ENCODE measurements at places on chromosomes 1 and 21. TPM values are rescaled to one million over a fixed set of nuclear protein-coding genes. Genes with fewer than 3 reads are reported as not detected.

The REN gene
- total RNA-seq, result not detected

GRCh38 chr1:93567255-93567918, 114.2 kb downstream of the BCAR3 start:
- peak; percentile 33 for DNase-seq

DNA sequence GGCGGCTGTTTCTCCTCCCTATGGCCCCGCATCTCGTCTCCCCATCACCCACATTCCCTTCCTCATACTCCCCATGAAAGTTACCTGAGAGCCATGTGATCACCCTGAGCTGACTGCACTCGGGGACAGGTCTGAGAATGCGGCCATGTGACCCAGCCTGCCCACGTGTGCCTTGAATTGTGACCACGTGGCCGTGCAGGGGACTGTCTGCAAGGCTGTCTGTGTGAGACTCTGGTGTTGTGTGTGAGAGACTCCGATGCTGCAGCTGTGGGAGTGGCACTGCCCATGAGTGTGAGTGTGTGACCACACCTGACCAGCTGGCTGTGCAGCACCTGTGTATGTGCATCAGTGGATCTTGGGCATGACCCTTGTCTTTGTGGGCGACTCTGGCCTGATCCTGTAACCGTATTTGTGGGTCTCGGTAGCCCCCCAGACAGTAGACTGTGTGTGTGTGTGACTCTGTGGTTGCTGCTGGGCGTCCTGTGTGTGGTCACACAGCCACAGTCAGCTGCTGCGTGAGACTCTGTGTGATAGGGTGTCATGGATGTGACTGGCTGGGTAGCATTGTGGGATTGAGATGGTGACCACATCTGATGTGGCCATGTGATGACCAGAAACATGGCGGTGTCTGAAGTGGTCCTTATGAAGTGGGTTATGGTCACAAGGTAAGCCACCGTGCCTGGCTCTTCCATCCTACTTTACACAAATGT, 56.8 kb upstream of the KDM4A start:
- DNase-seq, result no peak

DNA sequence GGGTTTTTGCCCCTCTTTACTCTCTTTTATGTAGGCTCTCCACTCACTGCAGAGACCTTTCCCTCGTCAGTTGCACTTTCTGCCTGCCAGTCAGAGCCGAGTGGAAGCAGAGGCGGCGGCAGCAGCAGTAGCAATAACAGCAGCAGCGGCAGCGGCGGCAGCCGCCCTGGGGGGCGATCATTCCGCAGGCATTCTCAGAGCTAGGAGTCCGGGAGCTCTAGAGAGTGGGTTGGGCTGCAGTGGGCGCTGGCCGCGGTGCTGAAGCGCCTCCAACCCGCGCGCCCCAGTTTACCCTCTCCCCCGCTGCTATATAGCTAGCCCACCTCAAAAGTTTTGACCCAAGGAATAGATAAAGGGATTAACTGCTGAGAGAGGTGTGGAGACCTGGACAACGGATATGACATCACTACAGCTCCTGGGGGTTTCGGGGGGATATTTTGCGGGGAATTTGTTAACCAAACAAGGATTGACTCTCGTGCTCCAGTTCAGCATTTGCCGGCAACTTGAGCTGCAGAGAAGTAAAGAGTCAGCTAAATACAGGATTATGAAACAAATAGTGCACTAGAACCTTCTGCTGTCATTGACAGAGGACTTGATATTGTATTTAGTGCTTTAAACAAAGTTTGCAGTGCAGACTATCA, at the start of gene OLFM3:
TSS of gene OLFM3 (minus strand) at position 102 of the 641 bp plus-strand sequence.
- no peak for DNase-seq

DNA sequence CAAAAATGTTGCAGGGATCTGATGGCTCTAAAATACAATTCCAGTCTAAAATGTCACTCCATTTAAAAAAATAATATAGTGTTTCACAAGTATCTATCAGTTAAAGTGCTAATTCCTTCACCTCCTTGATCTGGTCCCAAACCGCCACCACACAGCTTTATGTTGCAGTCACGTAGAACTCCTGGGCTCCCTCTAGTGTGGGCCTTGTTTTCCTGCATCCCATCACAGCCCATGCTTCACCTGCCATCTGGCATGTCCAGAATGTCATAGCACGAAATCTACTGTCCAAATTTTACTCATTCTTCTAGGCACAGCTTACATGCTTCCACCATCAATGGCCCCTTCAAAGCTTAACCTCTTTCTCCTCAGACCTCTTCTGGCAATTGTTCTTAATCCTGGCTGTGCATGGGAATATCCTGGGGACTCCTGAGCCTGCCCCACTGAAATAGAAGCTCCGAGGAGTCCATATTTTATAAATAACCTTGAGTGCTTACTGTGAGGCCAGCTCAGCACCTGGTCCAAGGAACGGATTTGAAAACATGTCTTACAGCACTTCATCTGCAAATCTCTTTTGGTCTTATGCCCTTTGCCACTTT, 15.5 kb downstream of the FYB2 start:
- peak; percentile 18 for DNase-seq

DNA sequence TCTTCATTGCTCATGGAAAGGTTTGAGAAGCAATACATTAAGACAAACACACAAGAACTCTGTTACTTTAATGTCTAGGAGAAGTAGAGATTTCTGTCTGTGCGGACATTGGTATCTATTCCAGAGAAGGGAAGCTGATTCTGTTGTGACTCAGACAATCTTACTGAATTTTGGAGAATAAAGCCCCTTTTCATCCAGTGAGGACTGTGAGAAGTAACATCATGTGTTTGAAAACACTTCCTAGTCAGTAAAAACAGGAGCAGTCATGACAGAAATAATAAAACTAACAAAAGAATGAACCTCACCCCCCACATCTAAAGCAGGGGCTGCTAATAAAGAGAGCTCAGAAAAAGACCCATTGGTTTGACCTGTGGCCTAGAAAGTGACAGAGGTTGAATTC, 46.6 kb downstream of the NEK7 start:
- DNase-seq, result no peak

- DNase-seq, result no peak
These were observed 89.3 kb downstream of the EPHB2 start for GRCh38 chr1:22799971-22800370.

- DNase-seq, result no peak
These were observed 12.8 kb downstream of the TRAPPC10 start for GRCh38 chr21:44024887-44025353.

DNA sequence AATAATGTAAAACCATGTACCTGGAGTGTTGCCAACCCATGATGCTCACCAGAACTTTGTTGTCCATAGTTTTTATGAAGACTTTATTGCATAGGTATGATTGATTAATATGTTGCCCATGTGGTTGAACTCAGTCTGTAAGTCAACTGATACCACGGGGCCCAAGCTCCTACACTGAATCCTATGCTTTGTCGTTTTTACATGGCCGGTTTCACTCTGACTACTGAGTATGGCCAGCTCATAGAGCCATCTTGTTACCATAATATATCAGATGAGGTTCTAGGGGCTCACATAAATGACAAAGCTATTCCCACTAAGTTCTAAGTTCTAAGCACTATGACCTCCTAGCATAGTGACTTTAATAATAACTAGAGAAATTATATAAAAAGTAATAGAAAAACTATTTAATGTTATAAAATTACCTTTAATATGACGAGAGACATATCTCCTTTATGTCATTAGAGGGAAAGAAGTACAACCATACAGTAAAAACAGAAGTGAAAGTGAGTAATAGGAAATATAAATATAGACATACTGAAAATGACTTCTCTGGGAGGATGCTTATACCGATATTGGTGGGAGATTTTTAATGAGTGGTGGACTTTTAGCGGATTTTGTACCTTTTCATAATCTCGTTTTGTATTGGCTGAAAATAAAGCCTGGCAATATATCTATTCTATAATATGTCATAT, 983.4 kb upstream of the PRMT6 start:
- DNase-seq, result no peak

- no peak for DNase-seq
These were observed 23.6 kb upstream of the SLC19A2 start for GRCh38 chr1:169509354-169509753.

- no peak for DNase-seq
These were observed 95.0 kb downstream of the EPHB2 start for GRCh38 chr1:22805672-22806038.

DNA sequence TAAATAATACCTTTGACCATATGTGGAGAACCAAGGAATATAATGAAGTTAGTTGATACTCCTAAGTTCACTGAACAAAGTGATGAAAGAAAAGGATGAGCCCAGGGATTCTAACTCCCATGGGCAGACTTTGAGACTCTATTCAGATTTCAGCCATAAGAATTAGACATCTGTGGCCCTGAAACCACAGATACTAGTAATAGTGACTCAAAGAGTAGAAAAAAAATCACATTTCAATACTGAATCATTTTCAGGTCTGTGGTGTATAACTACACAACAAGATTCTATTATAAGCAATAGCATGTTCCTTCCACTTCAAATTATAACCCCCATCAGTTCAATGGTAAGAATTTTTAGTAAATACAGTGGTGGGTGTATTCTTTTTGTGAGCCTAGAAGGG, 16.4 kb upstream of the F13B start:
- no peak for DNase-seq

- no peak for DNase-seq
These were observed 66.6 kb downstream of the UBIAD1 start for GRCh38 chr1:11339346-11340232.

DNA sequence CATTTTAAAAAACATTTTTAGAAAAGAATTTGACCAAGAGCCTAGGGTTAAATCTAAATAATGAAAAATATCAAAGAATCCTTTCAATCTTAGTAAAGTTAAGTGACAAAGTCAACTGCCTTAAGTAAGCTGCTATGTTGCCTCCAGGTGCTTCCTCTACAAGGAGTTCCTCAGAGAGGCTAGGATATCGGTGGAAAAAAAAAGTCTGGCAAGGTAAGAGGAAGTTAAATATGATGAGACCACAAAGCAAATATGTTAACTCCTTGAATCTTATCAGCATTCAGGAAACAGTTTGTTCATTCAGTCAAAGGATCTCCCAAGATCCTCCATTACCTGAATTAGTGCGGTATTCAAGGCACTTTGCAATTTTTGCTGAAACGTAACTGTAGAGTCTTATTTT, 563.5 kb downstream of the PTPRC start:
- DNase-seq, result no peak

- DNase-seq, result peak; percentile 52
These were observed 10.6 kb downstream of the PDZK1 start for GRCh38 chr1:145696630-145696960.

DNA sequence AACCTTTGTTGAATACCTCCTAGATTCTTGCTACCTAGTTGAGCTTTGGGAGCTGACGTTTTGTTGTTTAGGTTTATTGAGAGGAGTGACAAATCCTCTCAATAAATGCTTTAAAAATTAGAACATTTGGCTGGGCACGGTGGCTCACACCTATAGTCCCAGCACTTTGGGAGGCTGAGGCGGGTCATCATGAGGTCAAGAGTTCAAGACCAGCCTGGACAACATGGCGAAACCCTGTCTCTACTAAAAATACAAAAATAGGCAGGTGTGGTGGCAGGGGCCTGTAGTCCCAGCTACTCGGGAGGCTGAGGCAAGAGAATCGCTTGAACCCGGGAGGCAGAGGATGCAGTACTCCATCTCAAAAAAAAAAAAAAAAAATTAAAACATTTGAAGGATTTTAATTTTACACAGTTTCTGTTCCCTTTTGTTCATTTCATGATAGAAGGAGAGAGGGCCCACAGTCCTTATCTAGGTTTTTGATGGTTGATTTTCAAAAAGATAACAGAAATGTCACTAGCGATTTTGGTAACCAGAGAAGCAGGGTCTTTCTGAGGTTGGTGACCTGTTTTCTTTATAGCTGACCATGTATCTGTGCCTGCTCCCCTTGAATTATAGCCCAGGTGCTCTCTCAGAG, 44.2 kb upstream of the PIGV start:
- DNase-seq, result no peak

- DNase-seq, result no peak
These were observed 190.4 kb upstream of the TNR start for GRCh38 chr1:175933801-175934200.

- DNase-seq, result no peak
These were observed 27.1 kb downstream of the POU2F1 start for GRCh38 chr1:167247754-167248153.

- no peak for DNase-seq
These were observed 65.2 kb downstream of the FCRL5 start for GRCh38 chr1:157487096-157487495.

- no peak for DNase-seq
These were observed 6.2 kb upstream of the FYB2 start for GRCh38 chr1:56825436-56825835.

DNA sequence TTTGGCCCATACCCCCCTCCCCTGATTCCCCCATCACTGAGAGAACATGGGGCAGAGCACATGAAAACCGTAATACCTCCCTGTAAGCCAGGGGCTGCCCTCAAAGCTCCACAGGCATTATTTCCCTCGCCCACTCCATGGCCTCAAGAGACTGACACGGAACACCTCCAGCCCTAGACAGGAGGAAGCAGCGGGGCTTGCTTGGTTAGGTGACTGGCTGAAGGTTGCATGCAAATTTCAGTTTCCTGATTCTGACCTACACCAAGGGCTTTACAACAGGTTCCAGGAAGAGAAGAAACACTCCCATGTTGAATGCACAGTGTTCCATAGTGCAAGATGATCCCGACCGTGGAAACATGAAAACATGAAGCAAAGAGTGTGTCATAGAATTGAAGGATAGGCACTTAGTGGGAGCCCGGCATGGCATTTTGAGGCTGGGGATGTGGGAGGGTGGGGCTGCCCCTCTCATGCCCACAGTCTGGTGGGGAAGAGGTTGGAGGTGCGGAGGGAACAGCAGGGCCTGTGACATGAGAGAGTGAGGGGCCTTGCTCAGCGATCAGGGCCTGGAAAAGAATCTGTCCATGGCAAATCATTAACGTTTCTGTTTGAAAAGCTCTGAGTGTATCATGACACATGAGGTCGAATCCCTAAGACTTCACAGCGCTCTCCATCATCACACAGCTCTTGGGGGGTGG, 33.5 kb downstream of the GPR137B start:
- no peak for DNase-seq

- no peak for DNase-seq
These were observed 42.4 kb upstream of the MTF2 start for GRCh38 chr1:93036672-93037071.

DNA sequence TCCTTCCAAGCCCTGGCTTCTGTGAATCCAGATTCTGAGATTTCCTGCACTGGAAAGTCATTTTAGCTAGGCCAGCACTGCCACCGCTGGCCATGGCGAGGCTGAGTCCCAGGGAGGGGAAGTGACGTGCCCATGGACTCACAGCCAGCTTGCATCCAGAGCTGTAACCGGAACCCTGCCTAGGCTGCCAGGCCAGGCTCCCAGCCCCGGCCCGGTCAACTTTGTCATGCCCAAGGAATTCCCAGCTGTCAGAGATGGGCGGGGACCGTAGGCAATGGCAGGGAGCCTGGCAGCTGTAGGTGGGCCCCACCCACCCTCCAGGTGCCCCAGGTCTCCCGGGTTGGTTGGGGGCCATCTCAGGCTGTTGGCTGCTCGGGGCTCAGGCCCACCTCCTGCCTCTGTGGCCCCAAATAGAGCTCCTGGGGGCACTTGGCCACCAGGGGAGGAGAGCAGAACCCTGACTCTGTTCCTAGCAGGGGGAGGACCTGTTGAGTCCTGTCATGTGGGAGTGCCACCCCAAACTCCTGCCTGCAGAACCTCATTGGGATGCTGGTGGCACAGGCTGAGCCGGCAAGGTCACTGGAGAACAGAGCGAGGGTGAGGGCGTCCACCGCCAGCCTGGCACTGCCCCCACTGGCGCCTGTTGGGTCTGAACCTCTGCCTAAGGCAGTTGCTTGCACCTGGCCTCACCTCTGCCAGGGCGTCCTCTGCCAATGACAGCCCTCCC, 57.8 kb downstream of the FOXO6 start:
- peak; percentile 72 for DNase-seq

Data from Caki2 (cell line).